ENCODE measurements at places on chromosomes 16 and 17.

DNA sequence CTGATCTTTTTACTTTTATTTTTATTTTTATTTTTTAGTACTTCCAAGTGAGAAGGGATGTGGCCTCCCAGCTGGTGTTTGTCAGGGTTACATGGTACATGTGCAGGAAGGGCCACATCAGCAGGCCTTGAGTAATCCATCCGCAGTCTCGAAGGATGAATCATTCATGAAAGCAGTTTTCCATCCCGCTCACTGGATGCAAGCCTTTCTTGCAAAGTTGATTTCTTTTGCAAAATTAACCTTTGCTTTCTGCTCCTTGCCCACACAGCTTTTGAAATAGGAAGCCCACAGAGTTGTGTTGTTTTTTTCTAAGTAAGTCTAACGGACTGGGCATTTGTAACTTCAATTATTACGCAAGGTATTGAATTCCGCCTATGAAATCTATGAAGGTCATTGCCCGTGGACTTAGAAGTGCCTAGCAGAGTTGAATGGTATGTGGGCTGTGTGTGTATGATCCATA, 157.4 kb downstream of the PRKCA start:
- DNase-seq, result no peak

- no peak for DNase-seq
Measured at GRCh38 chr16:80285104-80285503, 255.7 kb upstream of the DYNLRB2 start.

GRCh38 chr17:77840513-77841165, 117.9 kb upstream of the TNRC6C start:
- DNase-seq, result no peak

DNA sequence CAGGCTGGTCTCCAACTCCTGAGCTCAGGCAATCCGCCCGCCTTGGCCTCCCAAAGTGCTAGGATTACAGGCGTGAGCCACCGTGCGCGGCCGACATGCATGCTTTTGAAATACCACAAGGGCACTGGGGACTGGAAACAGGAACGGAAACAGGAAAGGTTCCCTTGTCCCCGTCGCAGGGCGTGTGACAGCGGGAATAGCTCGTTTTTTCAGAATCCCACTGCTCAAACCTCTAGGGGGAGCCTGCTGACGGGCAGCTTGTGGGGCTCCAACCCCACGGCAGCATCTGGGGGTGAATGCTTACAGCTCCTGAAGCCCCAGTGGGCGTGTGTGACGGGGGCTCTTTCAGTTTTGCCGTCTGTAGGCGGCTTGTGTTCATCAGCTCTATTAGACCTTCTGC, 18.8 kb upstream of the ASGR2 start:
- DNase-seq, result peak; percentile 64

GRCh38 chr16:79169239-79169638, 431.3 kb downstream of the MAF start:
- DNase-seq, result no peak

- no peak for DNase-seq
Measured at GRCh38 chr17:47818002-47818695, 3.4 kb downstream of the OSBPL7 start.

GRCh38 chr17:688100-688989, 26.3 kb downstream of the VPS53 start:
- peak; percentile 54 for DNase-seq

GRCh38 chr16:79898703-79899102, 298.2 kb upstream of the MAF start:
- DNase-seq, result no peak

Data from NCI-H82 (cell line).